B cell (primary cell): ENCODE measurements at places on chromosomes 6 and 20. TPM values are rescaled to one million over a fixed set of nuclear protein-coding genes. Genes with fewer than 3 reads are reported as not detected.
A peak's percentile ranks its signal among the peaks of the same experiment; 100 is the strongest.

The IL17A gene
- not detected in 2 replicates for polyA plus RNA-seq

- DNase-seq: no peak
These were observed 143.4 kb downstream of the DHX35 start for GRCh38 chr20:39105551-39105950.

The SLC52A3 gene
- polyA plus RNA-seq: not detected in 2 replicates

GRCh38 chr6:41122373-41122772 is 31.8 kb downstream of the TREML1 start:
- no peak for DNase-seq

- no peak for DNase-seq
These were observed 9.4 kb downstream of the HMGCLL1 start for GRCh38 chr6:55569638-55570037.

- DNase-seq: peak; percentile 41
These were observed 8.1 kb downstream of the SCRT2 start for GRCh38 chr20:667351-668034.

DNA sequence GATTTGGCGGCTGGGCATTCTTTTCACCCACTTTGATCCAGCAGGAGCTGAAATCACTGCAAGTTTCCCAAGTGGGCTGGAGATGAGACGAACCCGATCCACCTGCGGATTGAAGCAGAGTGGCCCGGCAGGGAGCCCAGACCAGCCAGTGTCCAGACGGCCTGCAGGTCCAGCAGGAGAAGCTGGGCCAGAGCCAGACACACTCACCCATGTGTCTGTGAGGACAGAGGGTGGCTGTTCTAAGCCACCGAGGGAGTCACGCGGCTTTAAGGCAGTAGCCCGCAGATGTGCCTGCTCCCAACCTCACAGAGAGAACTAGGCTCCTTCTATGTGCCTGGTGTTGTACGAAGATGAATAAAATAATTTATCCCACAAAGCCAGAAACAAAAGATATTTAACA is 200.7 kb downstream of the WDR27 start:
- DNase-seq: no peak

DNA sequence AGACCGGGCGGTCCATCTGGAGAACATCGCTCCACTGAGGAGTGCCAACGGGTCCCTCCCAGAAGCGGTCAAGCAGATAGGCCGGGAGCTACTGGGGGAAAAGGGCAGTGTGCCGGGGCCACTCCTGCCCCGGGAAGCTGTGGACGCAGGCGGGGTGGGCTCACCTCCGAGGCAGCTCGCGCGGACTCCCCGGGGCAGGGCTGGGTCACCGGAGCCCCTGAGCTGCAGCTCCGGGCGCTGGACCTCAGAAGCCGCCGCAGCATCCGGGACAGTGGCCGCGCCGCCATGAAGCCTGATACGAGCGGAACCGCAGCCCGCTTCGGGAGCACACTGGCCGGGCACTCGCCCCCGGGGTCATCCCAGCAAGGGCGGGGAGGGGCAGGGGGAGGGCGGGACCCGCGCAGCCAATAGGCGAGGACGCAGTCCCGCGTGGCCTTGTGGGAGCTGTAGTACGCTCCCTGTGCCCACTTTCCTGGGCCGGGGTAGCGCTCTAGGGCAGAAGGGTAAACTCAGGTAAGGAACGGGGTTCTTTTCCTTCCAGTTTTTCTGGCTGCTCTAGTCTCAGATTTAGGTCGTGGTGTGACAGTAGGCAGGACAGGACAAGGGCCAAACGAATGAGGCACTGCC is at the start of gene MOCS1:
TSS of gene MOCS1 (minus strand) at position 332 of the 627 bp plus-strand sequence. CDS start at position 287, 45 bp downstream.
- DNase-seq: peak; percentile 5

- no peak for DNase-seq
These were observed 73.3 kb downstream of the PCSK2 start for GRCh38 chr20:17300113-17300512.

- no peak for DNase-seq
These were observed 52.8 kb upstream of the FILIP1 start for GRCh38 chr6:75546381-75546780.

DNA sequence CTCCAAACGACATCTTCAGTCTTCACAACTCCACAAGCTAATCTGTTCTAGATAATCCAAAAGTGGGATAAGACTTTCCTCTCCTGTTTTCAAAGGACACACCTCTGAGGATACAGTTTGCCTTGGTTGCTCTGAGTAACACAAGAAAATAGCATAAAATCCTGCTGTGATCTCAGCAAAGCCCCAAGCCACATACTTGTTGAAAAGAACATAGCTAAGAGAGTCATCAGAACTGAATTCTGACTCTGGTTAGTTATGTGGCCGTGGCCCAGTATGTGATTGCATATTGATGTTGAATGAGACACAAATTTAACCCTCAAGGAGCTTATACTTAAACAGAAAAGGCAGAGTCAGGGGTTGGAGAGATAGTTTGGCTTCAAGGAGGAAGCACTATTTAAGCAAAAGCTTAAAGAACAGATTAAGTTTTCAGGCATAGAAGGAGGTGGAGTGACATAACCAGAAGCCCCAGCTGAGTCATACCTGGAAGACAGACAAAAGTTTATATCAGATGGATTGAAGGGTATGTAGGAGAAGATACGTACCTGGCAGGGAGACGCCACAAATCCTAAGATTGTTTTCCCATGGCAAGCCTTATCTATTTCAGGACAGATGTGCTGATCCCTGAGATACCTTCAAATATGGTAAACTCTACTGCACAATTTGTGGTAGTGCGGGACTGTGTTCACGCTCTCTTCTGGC is 41.2 kb downstream of the OPN5 start:
- no peak for DNase-seq

DNA sequence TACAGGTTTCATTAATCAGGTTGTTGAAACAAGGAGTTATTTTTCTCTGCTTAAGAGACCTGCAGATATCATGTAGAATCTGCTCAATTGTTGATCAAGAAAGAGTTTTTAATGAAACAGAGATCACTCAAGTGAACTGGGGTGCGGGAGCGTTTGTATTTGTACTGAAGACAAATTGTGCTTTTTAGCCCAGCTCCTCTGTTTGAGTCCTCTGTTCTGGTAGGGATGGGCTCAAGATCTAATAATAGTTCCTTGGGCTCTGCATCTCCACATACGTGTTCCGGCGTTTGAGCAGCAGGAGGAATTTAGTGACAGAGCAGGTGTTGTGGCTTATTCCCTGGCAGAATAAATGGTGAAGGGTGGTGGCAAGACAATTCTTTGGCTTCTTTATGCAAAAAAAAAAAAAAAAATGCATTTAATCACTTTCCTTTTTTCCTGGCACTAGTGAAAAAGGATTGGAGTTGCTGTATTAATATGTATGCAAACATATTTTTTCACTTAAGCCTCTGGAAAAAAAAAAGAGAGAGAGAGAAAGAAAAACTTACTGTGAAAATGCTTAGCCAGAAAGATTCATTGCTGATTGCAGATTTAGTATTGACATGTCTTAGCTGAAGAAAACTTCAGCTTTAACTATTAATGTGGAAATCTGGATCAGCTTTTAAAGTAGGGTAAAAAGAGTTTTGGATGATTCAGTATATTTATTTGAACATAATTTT is 4.0 kb downstream of the CITED2 start:
- DNase-seq: no peak

DNA sequence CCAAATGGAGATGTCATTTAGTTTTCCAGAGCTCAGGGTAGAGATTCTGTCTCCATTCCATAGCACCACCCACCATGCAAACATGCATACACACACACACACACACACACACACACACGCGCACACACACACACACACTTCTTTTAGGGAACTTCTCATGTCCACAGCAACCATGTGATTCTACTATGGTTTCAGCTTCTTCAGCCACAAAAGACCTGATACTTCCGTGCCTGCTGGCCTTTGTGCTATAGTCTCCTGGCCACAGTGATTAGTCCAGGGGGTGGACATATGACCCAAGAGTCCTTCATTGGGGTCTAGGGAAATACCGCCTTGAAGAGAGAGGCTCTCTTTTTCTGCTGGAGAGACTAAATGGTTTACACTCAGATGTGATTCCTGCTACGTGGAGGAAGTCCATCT is 53.5 kb downstream of the CARMIL1 start:
- DNase-seq: peak; percentile 33

The PRDM1 gene
- 8.4 and 9.6 TPM in 2 replicates for polyA plus RNA-seq

The RAET1G gene
- polyA plus RNA-seq: not detected in 2 replicates
